Activated T-helper 1 cell treated with anti-CD3 and anti-CD28 coated beads, Interleukin-12 subunit alpha, Interleukin-12 subunit beta, Interleukin-2, Interleukin-4 antibody, amounts not matched to agents 30 ng/mL and 10 ng/mL and 1 ng/mL, durations not matched to agents 14 hours and 24 hours and 36 hours (primary cell): ENCODE measurements at places on chromosomes 16 and 17. TPM values are rescaled to one million over a fixed set of nuclear protein-coding genes. Genes with fewer than 3 reads are reported as not detected.

DNA sequence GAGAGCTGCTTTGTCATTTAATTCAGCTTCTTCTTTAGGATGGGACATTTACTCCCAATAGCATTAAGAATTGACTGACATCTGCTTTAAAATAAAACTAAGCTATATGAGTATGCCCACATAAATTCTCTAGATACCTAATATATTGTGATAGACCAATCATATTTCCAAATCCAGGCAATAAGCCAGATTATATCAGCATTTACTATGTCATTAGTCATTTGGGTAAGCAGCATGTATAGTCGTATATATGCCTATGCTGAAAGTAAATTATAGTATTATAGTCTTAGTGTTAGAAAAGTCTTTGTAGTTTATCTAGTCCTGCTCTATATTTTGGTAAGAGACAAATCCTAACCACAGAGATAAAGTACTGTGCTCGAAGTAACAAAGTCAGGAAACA is 958.1 kb downstream of the KCNJ2 start:
- H3K36me3 ChIP-seq: no peaks in the 10 kb centered on the region
- H3K27me3 ChIP-seq: no peaks in the 10 kb centered on the region
- no peak overlapping the region for H3K4me3 ChIP-seq

Gene HSD11B2
- total RNA-seq: 3.6 and 5.0 TPM in 2 replicates

GRCh38 chr16:23899869-23900268 is 64.1 kb downstream of the PRKCB start:
- H3K27me3 ChIP-seq: no peaks in the 10 kb centered on the region
- no peak overlapping the region for H3K4me3 ChIP-seq
- H3K36me3 ChIP-seq: peaks cover 16% of the 10 kb centered on the region
- no peak for DNase-seq
- H3K4me1 ChIP-seq: peaks cover 36% of the 10 kb centered on the region

Gene EVI2B
- total RNA-seq: 21.7 and 25.1 TPM in 2 replicates

Gene APOBR
- 3.5 and 4.3 TPM in 2 replicates for total RNA-seq

DNA sequence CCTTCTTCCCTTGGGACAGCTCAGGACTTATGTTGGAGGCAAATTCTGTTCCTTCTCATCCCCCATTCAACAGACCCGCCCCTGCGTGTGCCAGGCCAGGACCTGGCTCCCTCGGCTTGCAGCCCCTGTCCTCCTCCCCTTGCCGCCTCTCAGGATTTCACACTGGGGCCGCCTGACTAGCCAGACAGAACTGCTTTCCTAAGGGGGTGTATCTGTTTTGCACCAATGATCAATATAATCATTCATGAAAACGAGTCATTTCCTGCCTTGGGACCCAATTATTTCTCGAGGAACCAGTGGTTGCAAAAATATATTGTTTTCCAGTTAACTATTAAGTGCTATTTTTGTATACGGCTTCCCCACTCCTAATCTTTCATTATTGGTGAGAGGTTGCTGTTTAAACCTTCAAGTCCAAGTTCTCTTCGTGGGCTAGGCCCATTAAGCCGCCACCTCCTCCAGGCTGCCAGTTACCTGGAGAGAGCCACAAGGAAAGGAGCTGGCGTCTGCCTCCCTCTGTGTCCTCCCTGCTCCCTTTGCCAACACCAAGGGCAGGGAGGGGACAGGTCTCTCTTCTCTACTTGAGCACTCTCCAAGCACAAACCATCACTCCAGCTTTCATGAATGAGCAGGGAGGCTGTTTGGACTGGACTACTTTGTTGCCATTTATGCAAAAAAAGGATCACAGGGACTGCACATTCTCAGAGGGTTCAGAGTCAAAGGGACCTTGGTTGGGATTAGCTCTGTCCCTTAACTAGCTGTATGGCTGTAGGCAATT is 8.9 kb downstream of the DCAKD start:
- no peak for DNase-seq
- H3K27ac ChIP-seq: peak overlapping the region; percentile 29
- H3K4me3 ChIP-seq: no peak overlapping the region
- no peaks in the 10 kb centered on the region for H3K27me3 ChIP-seq

GRCh38 chr17:6059406-6059805 is 10.8 kb upstream of the WSCD1 start:
- DNase-seq: no peak
- H3K4me3 ChIP-seq: no peak overlapping the region
- H3K27ac ChIP-seq: no peak overlapping the region
- H3K27me3 ChIP-seq: no peaks in the 10 kb centered on the region

- H3K4me3 ChIP-seq: peak overlapping the region; percentile 69
- H3K36me3 ChIP-seq: peaks cover 27% of the 10 kb centered on the region
- H3K4me1 ChIP-seq: peaks cover 19% of the 10 kb centered on the region
- H3K27me3 ChIP-seq: no peaks in the 10 kb centered on the region
- H3K27ac ChIP-seq: no peak overlapping the region
- no peak for DNase-seq
These were observed 1.8 kb downstream of the COG1 start for GRCh38 chr17:73194514-73195222.

Gene TGFB1I1
- 0.78 and 1.2 TPM in 2 replicates for total RNA-seq

- H3K4me1 ChIP-seq: peaks cover 51% of the 10 kb centered on the region
- H3K4me3 ChIP-seq: peak overlapping the region; percentile 76
- no peak for DNase-seq
- H3K36me3 ChIP-seq: peaks cover 10% of the 10 kb centered on the region
These were observed 120.3 kb downstream of the MRM1 start for GRCh38 chr17:36721560-36722120.

DNA sequence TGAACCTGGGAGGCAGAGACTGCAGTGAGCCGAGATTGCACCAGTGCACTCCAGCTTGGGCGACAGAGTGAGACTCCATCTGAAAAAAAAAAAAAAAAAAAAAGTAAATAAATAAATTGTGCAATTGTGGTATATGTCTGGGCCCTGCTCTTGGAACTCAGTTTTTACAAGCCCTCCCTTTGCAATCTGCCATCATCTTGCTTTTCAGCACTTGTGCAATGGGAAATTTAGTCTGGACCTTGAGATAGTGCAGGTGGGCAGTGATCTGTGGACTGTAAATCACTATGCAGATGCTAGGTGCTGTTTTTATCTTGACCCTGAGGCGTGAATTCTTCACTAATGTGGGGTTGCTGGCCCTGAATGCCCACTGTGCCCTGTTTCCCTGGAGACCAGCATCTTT is 6.5 kb upstream of the RAP1GAP2 start:
- no peak overlapping the region for H3K4me3 ChIP-seq
- DNase-seq: no peak
- no peak overlapping the region for H3K27ac ChIP-seq
- H3K36me3 ChIP-seq: peaks cover 2% of the 10 kb centered on the region

GRCh38 chr17:57046749-57047148 is 38.3 kb upstream of the AKAP1 start:
- H3K4me1 ChIP-seq: peaks cover 25% of the 10 kb centered on the region
- H3K27me3 ChIP-seq: peaks cover 58% of the 10 kb centered on the region
- no peak for DNase-seq
- H3K4me3 ChIP-seq: peak overlapping the region; percentile 75
- H3K36me3 ChIP-seq: no peaks in the 10 kb centered on the region

- H3K4me1 ChIP-seq: no peaks in the 10 kb centered on the region
- no peak overlapping the region for H3K4me3 ChIP-seq
- H3K36me3 ChIP-seq: no peaks in the 10 kb centered on the region
- H3K27me3 ChIP-seq: no peaks in the 10 kb centered on the region
- no peak overlapping the region for H3K27ac ChIP-seq
These were observed 620.7 kb downstream of the RBFOX1 start for GRCh38 chr16:7953360-7953759.

DNA sequence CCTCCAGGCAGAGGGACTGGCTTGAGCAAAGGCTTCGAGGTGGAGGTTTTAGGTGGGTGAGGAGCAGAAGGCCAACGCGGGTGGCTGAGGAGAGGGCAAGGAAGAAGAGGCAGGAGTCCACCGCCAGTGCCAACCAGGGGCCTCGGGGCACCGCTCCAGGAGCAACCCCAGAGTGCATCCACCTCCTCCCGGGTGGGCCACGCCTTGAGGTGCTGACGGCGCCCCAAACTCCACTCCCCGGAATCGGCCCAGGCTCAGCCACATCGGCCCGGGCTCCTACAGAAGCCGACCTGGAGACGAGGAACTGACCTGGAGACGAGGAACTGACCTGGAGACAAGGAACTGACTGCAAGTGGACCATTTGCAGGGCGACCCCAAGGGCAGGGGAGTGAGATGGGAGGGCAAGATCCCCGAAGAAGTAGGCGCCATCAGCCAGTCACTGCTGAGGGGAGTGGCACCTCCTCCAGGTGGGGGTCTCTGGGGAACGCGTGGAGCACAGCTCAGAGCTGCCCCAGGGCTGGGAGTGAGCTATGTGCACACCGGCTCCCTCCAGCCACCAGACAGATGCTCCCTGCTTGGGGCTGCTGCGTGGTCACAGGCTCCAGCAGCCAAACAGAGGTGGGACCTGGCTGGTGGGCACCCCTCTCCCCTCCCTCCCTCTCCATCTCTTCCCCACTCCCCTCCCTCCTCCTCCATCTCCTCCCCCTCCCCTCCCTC is 29.2 kb upstream of the CBFA2T3 start:
- peaks cover 1% of the 10 kb centered on the region for H3K36me3 ChIP-seq
- no peak overlapping the region for H3K4me3 ChIP-seq
- H3K27me3 ChIP-seq: peaks cover 13% of the 10 kb centered on the region

DNA sequence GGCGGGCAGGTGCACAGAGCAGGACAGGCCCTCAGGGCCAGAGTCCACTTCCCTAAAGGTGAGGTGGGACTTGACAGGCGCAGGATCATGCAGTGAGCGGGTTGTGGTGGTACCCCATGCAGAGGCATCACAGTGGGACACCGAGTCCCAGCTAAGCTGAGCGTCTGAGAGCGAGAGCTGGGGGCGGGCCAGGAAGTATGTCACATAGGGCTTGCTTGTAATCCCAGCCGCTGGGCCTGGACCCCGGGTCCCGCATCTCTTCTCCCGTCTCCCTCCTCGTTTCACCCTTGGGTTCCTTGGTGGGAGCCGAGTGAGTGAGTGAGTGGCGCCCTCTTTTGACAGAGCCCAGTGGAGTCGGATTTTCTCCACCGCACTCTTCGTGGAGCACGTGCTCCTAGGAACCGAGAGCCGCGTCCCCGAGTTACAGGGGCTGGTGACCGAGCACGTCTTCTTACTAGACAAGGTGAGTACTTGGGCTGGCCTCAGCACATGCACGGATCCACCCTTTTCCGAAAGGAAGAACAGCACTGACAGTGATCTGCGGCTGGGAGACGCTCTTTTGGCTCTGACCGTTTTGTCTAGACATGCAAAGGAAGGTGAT is 50.8 kb upstream of the ENDOV start:
- H3K4me1 ChIP-seq: no peaks in the 10 kb centered on the region
- no peak overlapping the region for H3K27ac ChIP-seq
- H3K4me3 ChIP-seq: no peak overlapping the region
- no peak for DNase-seq
- H3K27me3 ChIP-seq: no peaks in the 10 kb centered on the region
- peaks cover 72% of the 10 kb centered on the region for H3K36me3 ChIP-seq

- no peak overlapping the region for H3K27ac ChIP-seq
- DNase-seq: no peak
- no peak overlapping the region for H3K4me3 ChIP-seq
- peaks cover 31% of the 10 kb centered on the region for H3K4me1 ChIP-seq
- H3K27me3 ChIP-seq: no peaks in the 10 kb centered on the region
These were observed 76.1 kb downstream of the FTO start for GRCh38 chr16:53780051-53780450.

- H3K4me1 ChIP-seq: no peaks in the 10 kb centered on the region
- peaks cover 2% of the 10 kb centered on the region for H3K27me3 ChIP-seq
- no peak for DNase-seq
- H3K36me3 ChIP-seq: no peaks in the 10 kb centered on the region
These were observed 69.3 kb downstream of the SCNN1B start for GRCh38 chr16:23371368-23371767.

Gene SEZ6
- total RNA-seq: not detected in 2 replicates
